ENCODE measurements at places on chromosomes 11 and 22.
A peak's percentile ranks its signal among the peaks of the same experiment; 100 is the strongest.

GRCh38 chr11:66172146-66172545 lies 96.3 kb upstream of the RAB1B start:
- no peak for DNase-seq

GRCh38 chr22:40341604-40342003 lies 4.7 kb upstream of the ADSL start:
- no peak for DNase-seq

DNA sequence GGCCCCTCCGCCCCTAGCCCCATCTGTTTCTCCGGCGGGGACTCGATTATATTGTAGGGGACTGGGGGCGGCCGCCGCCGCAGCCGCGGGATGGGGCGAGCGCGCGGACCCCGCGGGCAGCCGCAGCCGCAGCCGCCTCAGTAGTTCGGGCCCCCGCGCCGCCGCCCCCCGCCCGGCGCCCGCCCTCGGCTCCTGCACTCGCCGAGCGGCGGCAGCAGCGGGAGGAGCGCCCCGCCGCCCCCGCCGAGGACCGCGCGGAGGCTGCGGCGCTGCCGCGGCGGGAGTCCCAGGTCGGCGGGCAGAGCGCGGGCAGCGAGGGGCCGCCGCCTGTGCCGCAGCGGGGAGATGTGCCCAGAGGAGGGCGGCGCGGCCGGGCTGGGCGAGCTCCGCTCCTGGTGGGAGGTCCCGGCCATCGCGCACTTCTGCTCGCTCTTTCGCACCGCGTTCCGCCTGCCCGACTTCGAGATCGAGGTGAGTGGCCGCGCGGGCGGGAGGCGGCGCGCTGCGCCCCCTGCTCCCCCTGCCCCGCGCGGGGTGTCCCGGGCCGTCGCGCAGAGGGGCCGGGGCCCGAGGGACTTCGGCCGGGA lies at the start of gene CECR2:
Gene CECR2 (plus strand): TSS at position 22 of the 587 bp plus-strand sequence. CDS start 324 bp downstream, at position 346.
- peak; percentile 19 for DNase-seq

- no peak for DNase-seq
Observed at GRCh38 chr22:46753761-46754109, 8.7 kb upstream of the TBC1D22A start.

DNA sequence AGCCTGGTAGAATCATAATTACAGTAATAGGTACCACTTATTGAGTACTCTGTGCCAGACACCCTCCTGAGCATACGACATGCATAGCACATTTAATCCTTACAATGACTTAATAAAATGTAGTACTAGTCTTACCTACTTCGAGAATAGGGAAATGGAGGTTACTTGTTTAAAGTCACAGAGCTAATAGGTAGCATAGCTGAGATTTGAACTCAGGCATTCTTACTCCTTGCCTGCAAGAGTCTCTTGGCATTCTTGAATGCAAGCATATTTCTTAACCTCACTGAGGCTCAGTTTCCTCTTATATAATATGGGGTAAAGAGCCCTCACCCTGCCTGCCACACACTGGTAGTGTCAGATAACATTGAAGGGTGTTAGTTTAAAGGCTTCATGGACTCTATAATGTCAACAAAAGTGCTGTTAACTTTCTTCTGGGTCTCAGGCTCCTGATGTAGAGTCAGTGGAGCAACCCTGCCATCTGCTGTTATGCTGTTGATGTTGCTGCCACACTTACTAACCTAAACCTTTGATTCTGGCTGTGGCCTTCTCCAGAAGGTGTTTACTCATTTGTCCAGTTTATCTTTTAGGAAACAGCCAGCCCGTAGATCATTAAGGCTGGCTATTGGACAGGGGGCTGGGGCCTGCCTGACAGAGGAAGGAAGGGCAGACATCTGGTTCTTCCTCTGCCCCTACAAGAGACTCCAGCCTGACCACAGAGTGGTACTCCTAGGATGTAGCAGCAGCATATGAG lies 18.9 kb downstream of the LIMK2 start:
- peak; percentile 69 for DNase-seq

- no peak for DNase-seq
Observed at GRCh38 chr22:28629420-28630176, 50.0 kb downstream of the TTC28 start.

DNA sequence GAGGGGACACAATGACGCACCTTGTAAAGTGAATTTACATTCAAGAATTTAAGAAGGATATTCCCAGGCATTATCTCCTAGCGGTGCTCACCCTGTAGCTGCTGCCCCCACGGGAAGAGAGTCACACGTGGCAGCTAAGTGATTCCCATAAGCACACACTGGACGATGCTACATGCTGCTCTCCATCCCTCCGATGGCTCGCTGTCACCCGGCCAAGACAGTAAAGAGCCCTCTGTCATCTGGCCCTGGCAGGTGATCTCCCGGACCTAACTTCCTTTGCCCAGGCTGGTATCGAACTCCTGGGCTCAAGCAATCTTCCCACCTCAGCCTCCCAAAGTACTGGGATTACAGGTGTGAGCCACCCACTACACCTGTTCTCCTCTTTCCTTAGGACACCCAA lies 39.9 kb upstream of the IGSF9B start:
- DNase-seq, result no peak

DNA sequence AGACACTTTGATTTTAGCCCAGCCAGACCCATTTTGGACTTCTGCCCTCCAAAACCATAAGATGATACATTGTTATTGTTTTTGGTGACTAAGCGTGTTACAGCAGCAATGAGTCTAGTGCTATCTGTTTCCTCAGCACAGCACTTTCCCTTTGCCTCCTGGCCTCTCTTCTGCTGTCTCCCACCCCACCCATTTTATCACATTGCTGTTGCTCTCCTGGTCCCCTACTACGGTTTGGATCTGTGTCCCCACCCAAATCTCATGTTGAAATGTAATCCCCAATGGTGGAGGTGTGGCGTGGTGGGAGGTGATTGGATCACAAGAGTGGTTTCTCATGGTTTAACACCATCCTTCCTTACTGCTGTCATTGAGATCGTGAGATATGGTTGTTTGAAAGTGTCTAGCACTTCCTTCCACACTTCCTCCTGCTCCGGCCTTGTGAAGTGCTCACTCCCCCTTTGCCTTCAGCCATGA lies 59.8 kb upstream of the CD82 start:
- no peak for DNase-seq

GRCh38 chr11:16795146-16795545 lies 56.7 kb downstream of the C11orf58 start:
- peak; percentile 16 for DNase-seq
